Activated naive CD4-positive, alpha-beta T cell treated with anti-CD3 and anti-CD28 coated beads, Interleukin-2, amount 10 ng/mL, durations not matched to agents 5 hours and 36 hours (primary cell): ENCODE measurements at places on chromosomes 6 and 20. TPM values are rescaled to one million over a fixed set of nuclear protein-coding genes. Genes with fewer than 3 reads are reported as not detected.

Gene NOX3
- total RNA-seq = not detected

Gene EPHA7
- not detected for total RNA-seq

Gene PRSS16
- 0.65 TPM for total RNA-seq

Gene BEND3
- 2.1 TPM for total RNA-seq

Gene HLA-DOA
- total RNA-seq = 1.2 TPM

Gene GCNT2
- 4.6 TPM for total RNA-seq

Gene BRPF3
- total RNA-seq = 23.1 TPM

Gene STK35
- 13.8 TPM for total RNA-seq

Gene CGA
- not detected for total RNA-seq

Gene OPRM1
- total RNA-seq = not detected

Gene KCNK17
- not detected for total RNA-seq

Gene MOXD1
- not detected for total RNA-seq

Gene DYNLT2
- 1.7 TPM for total RNA-seq

Gene C6orf47
- 24.2 TPM for total RNA-seq

Gene ANGPT4
- total RNA-seq = not detected

Gene CLPSL2
- total RNA-seq = not detected

Gene PGM3
- 17.3 TPM for total RNA-seq

Gene CLVS2
- not detected for total RNA-seq

Gene ZC2HC1B
- total RNA-seq = not detected

Gene DLK2
- total RNA-seq = 0.43 TPM

Gene IL17F
- total RNA-seq = not detected

Gene ZBTB46
- 0.10 TPM for total RNA-seq

Gene TMC2
- total RNA-seq = not detected

Gene MEI4
- not detected for total RNA-seq

Gene LINC00237
- total RNA-seq = not detected

Gene TRDN
- total RNA-seq = not detected

Gene FBXO5
- total RNA-seq = 53.5 TPM
